Endodermal cell (in vitro differentiated cells): ENCODE measurements at places on chromosomes 12 and 14.

DNA sequence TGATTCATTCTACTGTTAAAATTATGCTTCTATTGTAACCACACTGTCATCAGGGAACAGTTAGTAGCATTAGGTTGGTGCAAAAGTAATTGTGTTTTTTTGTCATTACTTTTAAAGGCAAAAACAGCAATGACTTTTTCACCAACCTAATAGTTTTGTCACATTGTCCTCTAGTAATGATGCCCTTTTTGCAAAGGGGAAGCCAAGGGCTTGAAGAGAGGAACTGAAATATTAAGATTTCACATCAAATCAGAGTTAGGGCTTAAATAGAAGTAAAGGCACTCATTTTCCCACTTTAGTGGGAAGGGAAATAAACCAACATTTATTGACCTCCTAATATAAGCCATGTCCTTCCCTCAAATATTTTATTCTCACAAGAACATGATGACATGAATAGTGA is 273.7 kb downstream of the NRXN3 start:
- DNase-seq: no peak

DNA sequence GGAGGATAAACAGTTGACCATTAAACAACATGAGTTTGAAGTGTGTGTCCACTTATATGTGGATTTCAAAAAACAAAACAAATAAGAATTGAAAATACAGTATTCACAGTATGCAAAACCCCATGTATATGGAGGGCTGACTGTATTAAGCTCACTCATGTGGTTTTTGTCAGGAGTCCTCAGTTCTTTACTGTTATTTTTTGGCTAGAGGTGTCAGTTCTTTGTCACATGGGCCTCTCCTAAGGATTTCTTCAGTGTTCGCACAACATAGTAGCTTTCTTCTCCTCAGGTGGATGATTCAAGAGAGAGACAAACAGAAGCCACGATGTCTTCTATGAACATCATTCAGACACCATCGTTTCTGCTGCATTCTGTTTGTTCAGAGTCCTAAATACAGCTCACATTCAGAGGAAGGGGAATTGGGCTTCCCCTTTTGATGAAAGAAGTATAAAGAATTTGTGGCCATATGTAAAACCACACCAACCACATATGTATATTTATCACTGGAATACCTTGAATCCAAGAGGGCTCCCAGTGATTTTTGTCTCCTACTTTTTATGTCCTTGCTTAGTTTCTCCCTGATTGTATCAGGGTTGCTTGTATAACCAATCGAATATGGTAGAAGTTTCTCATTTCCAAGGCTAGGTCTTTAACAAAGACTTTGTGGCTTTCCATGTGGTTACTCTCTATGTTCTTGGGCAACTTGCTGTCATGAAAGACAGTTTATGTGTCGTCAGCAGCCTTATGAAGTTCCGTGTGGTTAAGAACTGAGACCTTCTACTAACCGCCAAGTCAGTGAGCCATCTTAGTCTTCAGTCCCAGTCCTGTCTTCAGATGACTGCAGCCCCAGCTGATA is 18.9 kb downstream of the MNAT1 start:
- no peak for DNase-seq

DNA sequence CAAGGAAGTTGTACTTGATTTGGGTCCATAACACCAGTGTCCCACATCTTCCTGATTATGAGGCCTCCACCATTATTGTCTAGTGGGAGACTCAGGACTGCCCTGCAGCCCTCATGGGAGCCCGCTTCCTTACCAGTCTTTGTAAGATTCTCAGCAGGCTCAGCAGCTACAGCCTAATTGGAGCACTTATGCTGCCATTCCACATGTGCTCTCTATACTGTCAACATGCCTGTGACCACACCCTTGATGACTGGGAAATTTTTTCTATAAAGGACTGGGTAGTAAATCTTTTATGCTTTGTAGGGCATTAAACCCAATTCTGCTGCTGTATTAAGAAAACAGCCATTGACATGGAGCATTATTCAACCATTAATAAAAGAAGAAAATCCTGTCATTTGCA is 145.5 kb upstream of the IGF1 start:
- DNase-seq: no peak

GRCh38 chr12:43957732-43958372 is 122.0 kb downstream of the TMEM117 start:
- DNase-seq: peak; percentile 62

- DNase-seq: no peak
These were observed 224.9 kb downstream of the APAF1 start for GRCh38 chr12:98869886-98870503.

DNA sequence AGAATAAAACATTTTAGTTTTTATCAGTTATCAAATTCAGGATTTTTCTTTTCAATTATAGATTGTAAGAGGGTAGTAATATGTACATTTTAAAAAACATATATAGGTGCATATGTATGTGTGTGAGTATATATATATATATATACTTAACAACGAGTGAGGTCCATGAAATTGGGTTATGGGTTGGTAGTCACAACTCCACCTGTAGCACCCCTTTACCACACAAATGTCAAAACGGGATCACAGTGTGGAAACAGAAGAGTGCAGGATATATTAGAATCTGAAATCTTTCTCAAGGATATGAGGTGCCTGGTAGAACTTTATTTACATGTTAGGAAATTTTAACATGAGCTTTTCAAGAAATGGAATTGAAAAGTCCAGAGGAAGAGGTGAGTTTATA is 31.3 kb downstream of the MIA2 start:
- no peak for DNase-seq

- no peak for DNase-seq
These were observed 844.3 kb downstream of the GALC start for GRCh38 chr14:87148655-87149054.

DNA sequence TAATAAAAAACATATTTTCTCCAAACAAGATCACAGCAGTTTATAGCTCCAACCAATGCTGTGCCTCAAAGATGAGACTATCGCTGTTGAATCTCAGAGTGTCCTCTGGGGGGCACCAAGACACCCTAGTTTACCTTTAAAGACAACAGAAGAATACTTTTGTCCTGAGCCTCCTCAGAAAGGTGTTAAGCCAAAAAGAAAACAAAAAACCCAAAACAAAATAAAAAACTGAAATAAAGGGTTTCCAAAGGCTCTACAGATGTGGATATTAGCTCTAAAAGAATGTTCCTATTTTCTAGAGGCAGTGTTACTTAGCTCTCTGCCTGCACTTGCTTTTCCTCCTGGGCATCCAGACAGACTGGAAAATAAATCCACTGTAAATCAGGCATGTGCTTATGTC is 86.9 kb upstream of the TTC7B start:
- DNase-seq: peak; percentile 76

DNA sequence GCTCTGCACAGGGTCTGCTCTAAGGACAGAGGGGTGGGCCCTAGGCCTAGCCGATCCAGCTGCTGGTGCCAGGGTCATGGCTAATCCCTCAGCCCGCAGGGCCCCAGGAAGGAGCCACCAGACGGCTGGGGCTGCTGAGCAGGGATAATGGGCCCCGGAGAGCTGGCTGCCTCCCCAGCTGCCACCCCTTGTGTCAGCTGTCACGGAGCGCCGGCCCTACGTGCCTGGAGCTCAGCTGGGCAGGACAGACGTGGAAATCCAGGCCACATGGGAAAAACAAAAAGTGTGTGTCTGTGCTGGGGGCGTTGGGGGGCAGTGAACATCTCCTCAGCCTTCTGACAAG is 36.2 kb downstream of the CHGA start:
- no peak for DNase-seq

DNA sequence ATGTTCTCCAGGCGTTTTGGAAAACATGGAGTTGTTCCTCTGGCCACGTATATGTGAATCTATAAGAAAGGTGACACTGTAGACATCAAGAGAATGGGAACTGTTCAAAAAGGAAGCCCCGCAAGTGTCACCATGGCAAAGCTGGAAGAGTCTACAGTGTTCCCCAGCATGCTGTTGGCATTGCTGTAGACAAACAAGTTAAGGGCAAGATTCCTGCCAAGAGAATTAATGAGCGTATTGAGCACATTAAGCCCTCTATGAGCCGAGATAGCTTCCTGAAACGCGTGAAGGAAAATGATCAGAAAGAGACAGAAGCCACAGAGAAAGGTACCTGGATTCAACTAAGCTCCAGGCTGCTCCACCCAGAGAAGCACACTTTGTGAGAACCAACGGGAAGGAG is 92.5 kb upstream of the EIF5 start:
- DNase-seq: no peak

GRCh38 chr14:102857444-102857843 is 65.0 kb upstream of the AMN start:
- no peak for DNase-seq

- no peak for DNase-seq
These were observed 48.0 kb downstream of the WNK1 start for GRCh38 chr12:800401-800800.

GRCh38 chr14:23470947-23471346 is 1.4 kb downstream of the NGDN start:
- DNase-seq: no peak

GRCh38 chr14:30525833-30526232 is 33.1 kb upstream of the G2E3 start:
- no peak for DNase-seq

GRCh38 chr12:82650627-82651337 is 35.9 kb upstream of the TMTC2 start:
- DNase-seq: no peak

GRCh38 chr14:24897793-24898192 is 152.2 kb downstream of the STXBP6 start:
- DNase-seq: no peak

- peak; percentile 49 for DNase-seq
These were observed 92.7 kb upstream of the HECTD1 start for GRCh38 chr14:31300296-31300695.

GRCh38 chr14:75968456-75968855 is 13.3 kb downstream of the TGFB3 start:
- no peak for DNase-seq

- DNase-seq: peak; percentile 49
These were observed 53.8 kb downstream of the TRIM9 start for GRCh38 chr14:51041108-51041531.

DNA sequence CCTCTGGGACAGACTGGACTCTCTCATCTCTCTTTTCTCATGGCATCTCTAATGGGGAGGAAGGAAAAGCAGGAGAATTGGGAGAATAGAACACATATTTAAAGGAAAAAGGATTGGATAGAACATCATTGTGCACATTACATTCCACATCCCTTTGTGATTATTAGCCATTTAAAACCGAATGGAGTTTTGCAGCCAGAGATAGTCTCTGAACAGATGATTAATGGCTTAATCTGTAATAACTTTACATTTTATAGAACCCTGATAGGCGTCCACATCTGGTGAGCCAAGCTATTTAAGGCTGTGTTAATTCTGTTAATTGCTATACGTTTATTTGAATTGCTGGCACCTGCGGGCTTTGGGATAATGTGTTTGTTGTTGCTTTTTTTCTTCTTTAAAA is 487.3 kb downstream of the NRXN3 start:
- DNase-seq: no peak

- DNase-seq: no peak
These were observed 309.9 kb downstream of the VRK1 start for GRCh38 chr14:97107080-97107479.
